ENCODE measurements at places on chromosomes 6 and 20. TPM values are rescaled to one million over a fixed set of nuclear protein-coding genes. Genes with fewer than 3 reads are reported as not detected.

GRCh38 chr6:108133594-108134179 is 32.1 kb upstream of the NR2E1 start:
- peak overlapping the region; percentile 49 for H3K4me3 ChIP-seq
- peak overlapping the region; percentile 71 for H3K27ac ChIP-seq
- peaks cover 13% of the 10 kb centered on the region for H3K4me1 ChIP-seq
- no peaks in the 10 kb centered on the region for H3K36me3 ChIP-seq

- H3K27ac ChIP-seq = no peak overlapping the region
- peak; percentile 94 for DNase-seq
- no peaks in the 10 kb centered on the region for H3K27me3 ChIP-seq
- no peaks in the 10 kb centered on the region for H3K4me1 ChIP-seq
- no peak overlapping the region for H3K4me3 ChIP-seq
- H3K36me3 ChIP-seq = no peaks in the 10 kb centered on the region
Observed at GRCh38 chr20:57514273-57514751, 10.6 kb downstream of the CTCFL start.

DNA sequence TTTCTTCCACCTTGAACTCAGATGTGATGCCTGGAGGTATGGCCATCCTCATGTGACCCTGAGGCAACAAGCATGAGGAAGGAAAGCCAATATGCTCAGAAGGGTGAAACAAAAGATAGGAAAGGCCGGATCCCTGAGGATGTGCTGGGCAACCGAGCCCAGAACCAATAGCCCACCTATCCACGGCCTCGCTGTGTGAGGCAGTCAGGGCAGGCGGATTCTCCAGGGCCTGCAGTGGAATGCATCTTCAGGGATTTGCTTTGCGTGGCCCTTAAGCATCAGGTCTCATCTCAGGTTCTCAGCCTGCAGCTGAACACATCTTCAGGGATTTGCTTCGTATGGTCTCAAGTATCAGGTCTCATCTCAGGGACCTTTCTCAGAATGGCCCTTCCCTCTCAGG is 139.8 kb downstream of the ANKRD60 start:
- no peak overlapping the region for H3K27ac ChIP-seq
- H3K4me3 ChIP-seq = no peak overlapping the region
- no peaks in the 10 kb centered on the region for H3K27me3 ChIP-seq
- H3K36me3 ChIP-seq = no peaks in the 10 kb centered on the region
- no peaks in the 10 kb centered on the region for H3K4me1 ChIP-seq

Gene RBBP8NL
- not detected for total RNA-seq

GRCh38 chr20:19412254-19412653 is 199.8 kb downstream of the SLC24A3 start:
- DNase-seq = no peak
- H3K27ac ChIP-seq = no peak overlapping the region
- H3K4me1 ChIP-seq = no peaks in the 10 kb centered on the region

- peaks cover 14% of the 10 kb centered on the region for H3K4me1 ChIP-seq
- H3K27me3 ChIP-seq = peaks cover 20% of the 10 kb centered on the region
- DNase-seq = no peak
- H3K36me3 ChIP-seq = no peaks in the 10 kb centered on the region
- H3K4me3 ChIP-seq = peak overlapping the region; percentile 52
Observed at GRCh38 chr6:29011276-29011734, 6.2 kb upstream of the ZNF311 start.

DNA sequence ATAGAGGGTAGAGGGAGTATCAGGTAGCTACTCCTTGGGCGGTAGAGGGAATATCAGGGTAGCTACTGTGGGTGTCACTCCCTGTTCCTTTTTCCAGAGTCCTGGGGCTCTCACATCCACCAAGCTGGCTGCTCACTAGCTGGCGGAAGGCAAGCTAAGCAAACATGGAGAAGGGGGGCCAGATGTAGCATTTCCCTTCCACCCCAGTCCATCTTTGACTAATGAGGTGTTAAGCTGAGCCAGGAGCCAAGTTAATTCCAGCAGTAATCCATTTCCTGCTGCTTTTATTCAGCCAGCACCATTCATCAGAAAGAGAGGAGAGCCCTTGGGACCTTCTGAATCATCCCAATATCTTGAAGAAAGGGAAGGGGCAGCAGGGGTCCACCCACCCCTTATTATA is 330.0 kb downstream of the ZFAND3 start:
- H3K36me3 ChIP-seq = peaks cover 37% of the 10 kb centered on the region
- H3K27ac ChIP-seq = no peak overlapping the region
- H3K4me3 ChIP-seq = no peak overlapping the region
- DNase-seq = no peak
- no peaks in the 10 kb centered on the region for H3K27me3 ChIP-seq
- H3K4me1 ChIP-seq = peaks cover 4% of the 10 kb centered on the region

GRCh38 chr6:155498370-155498769 is 42.7 kb upstream of the NOX3 start:
- H3K36me3 ChIP-seq = no peaks in the 10 kb centered on the region
- H3K27ac ChIP-seq = no peak overlapping the region
- no peak overlapping the region for H3K4me3 ChIP-seq
- H3K27me3 ChIP-seq = no peaks in the 10 kb centered on the region
- H3K4me1 ChIP-seq = peaks cover 19% of the 10 kb centered on the region

GRCh38 chr6:170284126-170284773 is 6.6 kb downstream of the DLL1 start:
- H3K4me1 ChIP-seq = peaks cover 39% of the 10 kb centered on the region
- H3K27me3 ChIP-seq = peaks cover 21% of the 10 kb centered on the region
- DNase-seq = no peak
- H3K27ac ChIP-seq = no peak overlapping the region
- peaks cover 40% of the 10 kb centered on the region for H3K36me3 ChIP-seq

DNA sequence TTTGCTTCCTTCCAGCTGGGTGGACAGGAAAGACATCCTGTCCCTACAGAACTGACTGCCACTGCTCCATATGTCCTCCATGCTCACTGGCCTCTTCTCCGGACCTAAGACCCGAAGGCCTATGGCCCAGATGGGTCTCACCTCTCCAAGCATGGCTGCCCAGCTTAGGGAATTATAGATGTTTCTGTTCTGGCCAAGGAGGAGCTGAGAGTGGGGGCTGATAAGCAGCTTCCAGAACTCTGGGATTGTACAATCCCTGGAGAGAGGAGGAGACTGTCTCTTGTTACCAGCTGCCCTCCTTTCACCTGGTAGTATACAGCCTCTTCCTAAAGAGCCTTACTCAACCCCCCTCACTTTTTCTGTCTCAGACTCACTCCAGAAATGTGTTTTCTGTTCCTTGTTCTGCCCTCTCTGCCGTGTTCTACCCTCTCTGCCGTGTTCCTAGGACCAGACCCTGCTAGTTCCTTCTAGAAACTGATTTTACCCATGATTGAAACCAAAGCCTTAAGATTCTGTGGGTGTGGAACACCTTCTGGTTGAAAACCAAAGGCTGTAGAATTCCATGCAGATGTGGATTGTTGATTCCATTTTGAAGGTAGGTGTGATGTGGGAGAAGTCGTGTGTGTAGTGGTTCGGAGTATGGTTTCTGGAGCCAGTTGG is 28.7 kb downstream of the ANKS1A start:
- DNase-seq = no peak
- H3K27ac ChIP-seq = no peak overlapping the region
- H3K36me3 ChIP-seq = no peaks in the 10 kb centered on the region
- no peak overlapping the region for H3K4me3 ChIP-seq
- H3K27me3 ChIP-seq = no peaks in the 10 kb centered on the region

DNA sequence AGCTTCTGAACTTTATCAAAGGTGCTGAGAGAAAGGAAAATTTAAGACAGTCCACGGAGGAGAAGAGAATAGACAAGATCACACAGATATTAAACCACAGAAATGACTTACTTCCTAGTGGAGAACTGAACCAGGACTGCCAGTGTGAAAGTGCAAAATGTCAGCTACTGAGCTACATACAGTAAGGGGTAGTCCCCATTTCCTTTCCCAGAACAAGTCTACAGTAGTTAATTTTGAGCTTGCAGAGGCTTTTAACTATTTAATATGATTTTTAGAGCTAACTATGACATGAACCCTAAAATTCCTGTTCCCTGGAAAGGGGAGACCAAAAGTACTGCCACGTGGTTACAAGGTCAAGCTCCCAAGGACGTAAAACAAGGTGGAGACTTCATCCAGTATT is 45.1 kb downstream of the CEP85L start:
- no peak overlapping the region for H3K4me3 ChIP-seq
- H3K4me1 ChIP-seq = peaks cover 19% of the 10 kb centered on the region
- no peak overlapping the region for H3K27ac ChIP-seq
- peak; percentile 21 for DNase-seq
- no peaks in the 10 kb centered on the region for H3K36me3 ChIP-seq

Gene PET117
- total RNA-seq = 28.4 TPM

Gene PPIL6
- 2.2 TPM for total RNA-seq

Gene ECT2L
- 0.17 TPM for total RNA-seq

GRCh38 chr6:73030257-73030656 is 195.0 kb downstream of the KHDC1L start:
- no peak for DNase-seq
- H3K36me3 ChIP-seq = no peaks in the 10 kb centered on the region
- no peak overlapping the region for H3K27ac ChIP-seq
- H3K27me3 ChIP-seq = no peaks in the 10 kb centered on the region
- no peak overlapping the region for H3K4me3 ChIP-seq

GRCh38 chr20:44637522-44638372 is 13.8 kb downstream of the ADA start:
- H3K4me3 ChIP-seq = no peak overlapping the region
- DNase-seq = no peak

DNA sequence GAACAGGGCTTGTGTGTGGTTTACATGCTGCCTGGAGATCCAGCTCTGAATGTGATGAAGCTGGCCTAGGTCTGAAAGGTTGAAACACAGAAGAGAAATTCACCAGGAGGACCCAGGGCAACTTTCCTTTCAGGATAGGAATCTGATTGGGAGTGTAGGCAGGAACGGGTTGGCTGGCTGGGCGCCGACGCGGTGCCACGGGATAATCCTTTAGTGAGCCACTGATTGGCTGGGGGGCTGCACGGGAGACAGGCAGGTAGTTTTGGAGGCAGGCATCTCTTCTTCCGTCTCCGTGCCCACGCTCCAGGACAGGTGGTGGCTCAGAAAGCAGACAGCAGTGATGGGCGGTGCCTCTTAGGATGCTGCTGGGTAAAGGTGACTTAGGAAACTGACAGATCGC is 294.6 kb downstream of the CDH4 start:
- no peak overlapping the region for H3K4me3 ChIP-seq
- no peak overlapping the region for H3K27ac ChIP-seq
- DNase-seq = no peak
- no peaks in the 10 kb centered on the region for H3K27me3 ChIP-seq
- H3K4me1 ChIP-seq = no peaks in the 10 kb centered on the region
- no peaks in the 10 kb centered on the region for H3K36me3 ChIP-seq

- H3K4me1 ChIP-seq = no peaks in the 10 kb centered on the region
Observed at GRCh38 chr6:73481969-73482368, 20.4 kb downstream of the MTO1 start.

- DNase-seq = no peak
- no peak overlapping the region for H3K4me3 ChIP-seq
- no peaks in the 10 kb centered on the region for H3K27me3 ChIP-seq
Observed at GRCh38 chr20:62734326-62734725, 25.7 kb downstream of the NTSR1 start.

Gene MLN
- total RNA-seq = not detected

DNA sequence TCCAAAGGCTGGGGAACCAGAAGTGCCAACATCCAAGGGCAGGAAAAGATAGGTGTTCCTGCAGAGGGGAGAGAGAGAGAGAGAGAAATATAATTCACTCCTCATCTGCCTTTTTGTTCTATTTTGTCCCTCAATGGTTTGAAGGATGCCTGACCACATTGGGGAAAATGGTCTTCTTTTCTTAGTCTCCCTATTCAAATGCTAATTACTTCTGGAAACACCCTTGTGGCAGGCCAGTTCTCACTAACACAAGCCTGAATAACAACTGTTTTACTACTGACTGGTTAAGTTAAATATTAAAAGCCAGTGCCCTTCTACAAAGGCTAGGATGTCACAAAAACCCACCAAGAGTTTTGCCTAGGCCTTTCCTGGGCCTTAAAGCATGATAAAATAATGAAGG is 425.4 kb upstream of the HTR1E start:
- no peak overlapping the region for H3K4me3 ChIP-seq
- DNase-seq = no peak
- no peak overlapping the region for H3K27ac ChIP-seq
- no peaks in the 10 kb centered on the region for H3K27me3 ChIP-seq

DNA sequence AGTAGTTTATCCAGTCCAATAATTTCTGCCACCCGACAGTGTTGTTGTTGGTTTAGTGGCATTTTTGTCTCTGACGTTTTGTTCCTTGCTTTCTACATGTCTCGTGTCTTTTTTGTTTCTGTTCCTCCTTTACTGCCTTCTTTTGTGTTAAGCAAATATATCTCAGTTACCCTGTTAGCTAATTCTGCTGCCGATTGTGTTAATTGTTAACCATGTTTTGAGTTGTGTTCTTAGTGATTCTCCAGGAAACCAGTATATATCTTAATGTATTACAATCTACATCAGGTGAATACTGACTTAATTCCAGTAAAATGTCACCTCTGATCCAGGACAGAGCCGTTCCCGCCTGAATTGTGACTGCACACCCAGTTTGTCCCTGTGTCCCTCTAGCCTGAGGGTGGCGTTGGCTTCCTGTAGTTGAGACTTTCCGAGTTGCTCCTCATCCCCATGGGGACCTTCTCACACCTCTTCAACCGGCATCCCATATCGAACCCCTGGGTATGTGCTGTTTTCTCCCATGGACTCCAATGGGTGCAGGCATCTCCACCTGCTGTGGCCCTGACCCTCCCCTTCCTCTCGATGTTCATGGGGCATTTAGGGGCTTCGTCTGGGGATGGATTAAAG is 35.8 kb upstream of the BHLHE23 start:
- no peak overlapping the region for H3K4me3 ChIP-seq
- no peak overlapping the region for H3K27ac ChIP-seq
- H3K27me3 ChIP-seq = no peaks in the 10 kb centered on the region
- H3K4me1 ChIP-seq = no peaks in the 10 kb centered on the region

- H3K27ac ChIP-seq = no peak overlapping the region
- no peak for DNase-seq
- no peaks in the 10 kb centered on the region for H3K27me3 ChIP-seq
- H3K36me3 ChIP-seq = no peaks in the 10 kb centered on the region
- H3K4me1 ChIP-seq = no peaks in the 10 kb centered on the region
Observed at GRCh38 chr6:19643287-19643686, 193.9 kb upstream of the ID4 start.

- DNase-seq = no peak
- H3K27me3 ChIP-seq = no peaks in the 10 kb centered on the region
- H3K27ac ChIP-seq = no peak overlapping the region
- no peak overlapping the region for H3K4me3 ChIP-seq
Observed at GRCh38 chr20:43765916-43766315, 39.1 kb upstream of the GTSF1L start.

Measured in esophagus muscularis mucosa (tissue), 4 donors.